ENCODE measurements at places on chromosomes 1 and 21.

GRCh38 chr1:152110860-152111514 lies 4.3 kb downstream of the TCHH start:
- peaks cover 3% of the 10 kb centered on the region for H3K36me3 ChIP-seq
- peaks cover 3% of the 10 kb centered on the region for H3K27me3 ChIP-seq
- peaks cover 7% of the 10 kb centered on the region for H3K4me1 ChIP-seq
- no peak for DNase-seq
- no peak overlapping the region for H3K27ac ChIP-seq
- no peak overlapping the region for H3K4me3 ChIP-seq

GRCh38 chr1:212797681-212798080 lies 6.0 kb downstream of the TATDN3 start:
- peaks cover 22% of the 10 kb centered on the region for H3K4me1 ChIP-seq
- no peaks in the 10 kb centered on the region for H3K27me3 ChIP-seq
- H3K4me3 ChIP-seq = no peak overlapping the region
- no peak for DNase-seq
- no peak overlapping the region for H3K27ac ChIP-seq
- H3K36me3 ChIP-seq = peaks cover 9% of the 10 kb centered on the region

DNA sequence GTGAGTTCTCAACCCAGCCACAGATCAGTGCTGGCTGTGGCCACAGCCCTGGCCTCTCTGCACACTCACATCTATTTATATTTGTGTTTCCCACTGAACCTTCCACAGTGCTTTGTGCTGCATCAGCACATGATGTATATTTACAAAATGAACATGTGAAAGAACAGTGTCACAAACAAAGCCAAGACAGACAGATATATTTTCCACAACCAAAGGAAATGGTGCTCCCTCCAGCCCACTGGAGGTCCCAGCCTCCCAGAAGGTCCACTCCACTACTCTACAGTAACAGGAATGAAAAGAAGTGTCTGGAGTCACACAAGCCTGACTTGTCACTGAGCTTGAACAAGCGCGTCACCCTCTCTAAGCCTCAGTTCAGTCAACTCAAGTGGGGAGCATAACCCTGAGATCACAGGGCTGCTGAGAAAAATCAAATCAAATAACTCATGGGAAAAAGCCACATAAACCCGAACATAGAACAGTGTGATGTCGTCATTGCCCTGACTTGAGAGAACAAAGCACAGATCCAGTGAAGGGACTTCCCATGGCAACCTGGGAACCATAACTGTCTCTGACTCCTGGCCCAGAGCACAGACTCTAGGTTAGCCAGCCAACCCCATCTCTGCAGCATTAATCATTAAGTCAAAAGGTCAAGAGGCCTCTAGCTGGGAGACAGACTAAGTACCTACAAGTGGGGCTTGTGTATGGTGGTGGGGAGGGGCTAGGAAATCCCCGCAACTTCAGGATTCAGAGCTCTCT lies 121.2 kb downstream of the TRABD2B start:
- no peak overlapping the region for H3K4me3 ChIP-seq
- peaks cover 22% of the 10 kb centered on the region for H3K27me3 ChIP-seq
- no peak for DNase-seq
- no peaks in the 10 kb centered on the region for H3K36me3 ChIP-seq
- H3K27ac ChIP-seq = no peak overlapping the region
- H3K4me1 ChIP-seq = no peaks in the 10 kb centered on the region

GRCh38 chr1:208036106-208036808 lies 125.3 kb upstream of the CD34 start:
- DNase-seq = no peak
- no peak overlapping the region for H3K27ac ChIP-seq
- H3K27me3 ChIP-seq = peaks cover 35% of the 10 kb centered on the region
- H3K36me3 ChIP-seq = no peaks in the 10 kb centered on the region

- no peak overlapping the region for H3K27ac ChIP-seq
- no peaks in the 10 kb centered on the region for H3K27me3 ChIP-seq
- H3K36me3 ChIP-seq = peaks cover 10% of the 10 kb centered on the region
- no peak for DNase-seq
- no peak overlapping the region for H3K4me3 ChIP-seq
Observed at GRCh38 chr1:16321176-16321867, 31.0 kb downstream of the FBXO42 start.

DNA sequence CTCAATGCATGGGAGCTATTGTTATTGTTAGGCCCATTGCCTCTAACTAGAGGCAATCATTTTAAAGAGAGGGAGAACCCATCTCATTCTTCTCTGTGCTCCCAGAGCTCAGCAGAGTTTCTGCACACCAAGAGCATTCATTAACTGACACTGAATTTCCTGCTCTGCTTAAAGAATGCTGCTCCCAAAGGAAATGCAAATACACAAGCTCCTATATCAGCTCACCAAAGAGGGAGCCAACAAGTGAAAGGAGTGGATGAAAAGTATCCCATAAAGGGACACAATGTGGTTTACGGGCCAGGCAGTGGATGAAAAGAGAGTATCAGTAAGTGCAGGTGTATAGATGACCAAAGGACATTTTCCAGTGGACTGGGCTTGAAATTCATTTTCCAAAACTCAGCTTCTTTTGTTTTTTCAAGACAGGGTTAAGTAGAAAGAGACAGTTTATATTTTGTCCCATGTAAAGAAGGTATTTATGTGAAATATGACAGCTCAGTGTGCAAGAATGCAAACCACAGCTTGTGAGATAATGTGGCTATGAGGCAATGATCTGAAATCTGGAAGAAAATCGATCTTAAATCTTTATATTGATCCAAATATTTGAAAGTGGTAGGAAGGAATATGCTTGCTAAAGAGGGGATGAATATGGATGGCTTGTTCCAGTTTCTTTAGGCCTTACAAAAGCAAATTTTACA lies 207.7 kb upstream of the CAMK1G start:
- no peak overlapping the region for H3K4me3 ChIP-seq
- no peak overlapping the region for H3K27ac ChIP-seq
- H3K4me1 ChIP-seq = no peaks in the 10 kb centered on the region
- H3K27me3 ChIP-seq = peaks cover 36% of the 10 kb centered on the region

DNA sequence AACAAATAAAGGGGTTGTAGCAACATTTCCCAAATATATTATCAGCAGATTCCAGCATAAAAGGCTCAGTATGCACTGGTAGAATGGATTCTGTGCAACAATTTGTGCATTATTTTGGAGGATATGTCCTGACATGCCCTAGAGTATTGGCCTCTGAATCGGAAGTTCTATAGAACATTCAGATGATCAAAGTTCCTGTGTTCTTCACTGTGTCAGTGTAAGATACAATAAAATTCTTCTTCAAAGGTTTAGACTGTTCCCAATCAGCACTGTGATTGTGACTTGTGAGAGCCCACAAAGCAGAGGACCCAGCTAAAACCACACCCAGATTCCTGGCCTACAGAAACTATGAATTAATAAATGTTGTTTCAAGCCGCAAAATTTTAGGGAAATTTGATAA lies 33.6 kb upstream of the GBP5 start:
- H3K36me3 ChIP-seq = no peaks in the 10 kb centered on the region
- H3K27me3 ChIP-seq = no peaks in the 10 kb centered on the region
- DNase-seq = no peak
- peaks cover 26% of the 10 kb centered on the region for H3K4me1 ChIP-seq

GRCh38 chr21:25421321-25422028 lies 185.8 kb downstream of the MRPL39 start:
- peaks cover 44% of the 10 kb centered on the region for H3K27me3 ChIP-seq
- DNase-seq = no peak
- H3K4me3 ChIP-seq = peak overlapping the region; percentile 0
- no peaks in the 10 kb centered on the region for H3K36me3 ChIP-seq
- peak overlapping the region; percentile 27 for H3K27ac ChIP-seq

GRCh38 chr1:209552406-209553264 lies 30.9 kb upstream of the CAMK1G start:
- H3K36me3 ChIP-seq = no peaks in the 10 kb centered on the region
- no peak for DNase-seq
- no peak overlapping the region for H3K4me3 ChIP-seq
- H3K27ac ChIP-seq = no peak overlapping the region
- H3K27me3 ChIP-seq = peaks cover 32% of the 10 kb centered on the region

- peaks cover 64% of the 10 kb centered on the region for H3K4me1 ChIP-seq
- peak overlapping the region; percentile 82 for H3K27ac ChIP-seq
- no peaks in the 10 kb centered on the region for H3K27me3 ChIP-seq
- no peak for DNase-seq
Observed at GRCh38 chr1:109801791-109802135, 38.0 kb upstream of the EPS8L3 start.

DNA sequence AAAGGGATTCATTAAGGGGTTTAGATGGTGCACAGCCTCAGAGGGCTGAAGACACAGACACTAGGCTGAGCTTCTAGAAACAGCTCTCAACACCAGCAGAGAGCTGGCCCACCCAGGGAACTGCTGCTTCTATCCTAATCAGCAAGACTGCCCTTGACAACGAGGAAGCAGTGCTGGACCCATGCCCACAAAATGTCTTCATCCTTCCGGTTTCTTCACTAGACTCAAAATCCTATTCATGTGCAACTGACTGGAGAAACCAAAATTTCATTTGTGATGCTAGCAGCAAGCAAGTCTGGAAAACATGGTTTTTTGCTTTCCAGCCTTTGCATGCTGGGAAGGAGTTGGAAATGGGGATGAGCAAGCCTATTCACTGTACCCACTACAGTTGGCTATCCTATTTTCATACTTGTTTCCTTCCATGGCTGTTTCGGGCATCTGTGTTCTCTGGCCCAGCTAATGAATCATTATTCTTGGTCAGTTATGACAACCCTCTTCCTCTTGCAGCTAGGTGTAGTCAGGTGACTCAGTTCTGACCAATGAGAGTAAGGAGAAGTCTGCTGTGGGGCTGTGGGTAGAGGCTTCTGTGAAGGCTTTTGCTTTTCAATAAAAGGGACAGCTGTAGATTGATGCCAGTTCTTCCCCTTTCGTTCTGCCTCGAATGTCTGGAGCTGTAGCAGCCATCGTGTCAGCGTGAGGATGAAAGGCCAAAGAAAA lies 14.6 kb upstream of the TMEM61 start:
- DNase-seq = no peak
- no peak overlapping the region for H3K27ac ChIP-seq
- H3K36me3 ChIP-seq = no peaks in the 10 kb centered on the region
- peaks cover 36% of the 10 kb centered on the region for H3K27me3 ChIP-seq
- H3K4me3 ChIP-seq = no peak overlapping the region

- peaks cover 18% of the 10 kb centered on the region for H3K36me3 ChIP-seq
- DNase-seq = no peak
- peak overlapping the region; percentile 75 for H3K27ac ChIP-seq
- H3K4me3 ChIP-seq = no peak overlapping the region
- H3K27me3 ChIP-seq = no peaks in the 10 kb centered on the region
Observed at GRCh38 chr1:89525169-89525855, 683 bp downstream of the LRRC8B start.

GRCh38 chr1:182263706-182264105 lies 127.9 kb downstream of the GLUL start:
- H3K27ac ChIP-seq = no peak overlapping the region
- no peaks in the 10 kb centered on the region for H3K27me3 ChIP-seq
- no peak for DNase-seq
- peaks cover 39% of the 10 kb centered on the region for H3K4me1 ChIP-seq

DNA sequence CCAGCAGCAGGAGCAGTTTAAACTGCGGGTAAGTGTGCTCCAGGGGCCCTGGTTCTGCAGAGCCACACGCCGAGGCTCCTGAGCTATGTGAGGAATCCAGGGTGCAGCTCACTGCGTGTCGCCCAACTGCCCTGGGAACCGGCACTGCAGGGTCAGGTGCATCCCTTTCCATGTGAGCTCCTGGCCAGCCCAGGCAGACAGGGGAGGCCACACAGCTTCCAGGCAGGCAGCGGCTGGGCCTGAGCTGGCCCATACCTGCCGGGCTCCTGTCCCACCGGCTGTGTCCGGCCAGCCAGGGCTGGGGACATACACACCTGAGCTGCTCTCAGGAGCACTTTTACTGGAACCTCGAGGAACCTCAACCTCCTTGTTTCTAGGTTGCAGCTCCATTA lies 18.6 kb upstream of the COL18A1 start:
- no peaks in the 10 kb centered on the region for H3K4me1 ChIP-seq
- DNase-seq = no peak
- H3K27me3 ChIP-seq = peaks cover 52% of the 10 kb centered on the region

DNA sequence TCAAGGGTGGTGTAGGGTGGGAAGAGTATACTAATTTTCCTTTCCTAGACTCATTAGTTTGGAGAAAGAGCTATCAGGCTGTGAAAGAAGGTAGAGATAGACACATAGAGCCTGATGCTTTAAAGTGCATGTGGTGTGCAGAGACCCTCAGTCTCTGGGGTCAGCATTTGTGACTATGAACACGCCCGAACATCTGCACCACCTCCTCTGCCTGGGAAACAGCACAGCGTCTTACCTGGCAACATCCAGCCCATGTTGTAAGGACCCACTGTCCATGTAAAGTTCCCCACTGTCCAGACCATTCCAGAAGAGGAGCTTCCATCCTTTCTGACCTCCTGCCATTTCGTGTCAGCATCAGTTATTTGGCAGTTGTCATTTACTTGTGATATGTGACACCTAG lies 83.4 kb downstream of the KCND3 start:
- DNase-seq = no peak
- peaks cover 79% of the 10 kb centered on the region for H3K27me3 ChIP-seq
- H3K4me1 ChIP-seq = no peaks in the 10 kb centered on the region
- H3K27ac ChIP-seq = no peak overlapping the region
- H3K36me3 ChIP-seq = no peaks in the 10 kb centered on the region
- no peak overlapping the region for H3K4me3 ChIP-seq

DNA sequence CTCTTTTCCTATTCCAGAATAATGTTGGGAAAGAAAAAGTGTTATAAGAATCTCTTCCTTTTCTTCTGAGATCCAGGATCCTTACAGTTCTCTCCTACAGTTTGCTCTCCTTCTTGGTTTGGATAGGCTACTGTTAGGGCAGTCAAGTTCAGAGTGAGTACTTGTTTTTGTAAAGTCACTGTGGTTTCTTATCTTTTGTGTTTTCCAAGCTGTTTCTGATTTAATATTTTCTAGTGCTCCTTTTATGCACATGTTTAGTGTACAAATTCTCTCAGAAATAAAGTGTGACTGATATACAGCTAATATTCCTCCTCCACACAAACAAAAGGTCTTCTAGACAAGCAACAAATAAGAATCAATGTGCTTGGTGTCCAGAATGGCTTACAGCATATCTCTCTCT lies 107.7 kb downstream of the BACH1 start:
- no peaks in the 10 kb centered on the region for H3K27me3 ChIP-seq
- H3K4me1 ChIP-seq = no peaks in the 10 kb centered on the region
- no peaks in the 10 kb centered on the region for H3K36me3 ChIP-seq
- no peak overlapping the region for H3K4me3 ChIP-seq
